ENCODE measurements at places on chromosomes 16 and 17.

GRCh38 chr16:48555155-48555554 is 54.8 kb downstream of the N4BP1 start:
- peak; percentile 44 for DNase-seq

GRCh38 chr17:60311936-60312335 is 80.0 kb downstream of the USP32 start:
- peak; percentile 49 for DNase-seq

DNA sequence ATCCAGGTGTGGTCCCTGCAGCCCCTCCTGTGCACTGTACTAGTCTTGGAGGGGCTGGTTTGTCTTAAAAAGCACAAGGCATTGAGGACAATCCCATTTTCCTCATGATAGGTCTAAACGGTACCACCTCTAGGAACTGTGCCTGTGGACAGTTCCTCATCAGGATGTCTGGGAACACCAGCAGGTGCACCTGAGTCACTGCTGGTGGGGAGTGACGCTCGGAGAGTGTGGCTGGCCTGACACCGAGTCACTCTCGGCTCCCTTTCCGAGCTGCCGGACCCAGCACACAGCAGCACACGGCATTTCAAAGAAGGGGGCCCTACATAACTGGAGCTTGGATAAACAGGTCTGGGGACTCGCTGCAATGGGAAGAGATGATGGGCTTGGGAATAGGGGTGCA is 25.6 kb downstream of the LRRC75A start:
- no peak for DNase-seq

DNA sequence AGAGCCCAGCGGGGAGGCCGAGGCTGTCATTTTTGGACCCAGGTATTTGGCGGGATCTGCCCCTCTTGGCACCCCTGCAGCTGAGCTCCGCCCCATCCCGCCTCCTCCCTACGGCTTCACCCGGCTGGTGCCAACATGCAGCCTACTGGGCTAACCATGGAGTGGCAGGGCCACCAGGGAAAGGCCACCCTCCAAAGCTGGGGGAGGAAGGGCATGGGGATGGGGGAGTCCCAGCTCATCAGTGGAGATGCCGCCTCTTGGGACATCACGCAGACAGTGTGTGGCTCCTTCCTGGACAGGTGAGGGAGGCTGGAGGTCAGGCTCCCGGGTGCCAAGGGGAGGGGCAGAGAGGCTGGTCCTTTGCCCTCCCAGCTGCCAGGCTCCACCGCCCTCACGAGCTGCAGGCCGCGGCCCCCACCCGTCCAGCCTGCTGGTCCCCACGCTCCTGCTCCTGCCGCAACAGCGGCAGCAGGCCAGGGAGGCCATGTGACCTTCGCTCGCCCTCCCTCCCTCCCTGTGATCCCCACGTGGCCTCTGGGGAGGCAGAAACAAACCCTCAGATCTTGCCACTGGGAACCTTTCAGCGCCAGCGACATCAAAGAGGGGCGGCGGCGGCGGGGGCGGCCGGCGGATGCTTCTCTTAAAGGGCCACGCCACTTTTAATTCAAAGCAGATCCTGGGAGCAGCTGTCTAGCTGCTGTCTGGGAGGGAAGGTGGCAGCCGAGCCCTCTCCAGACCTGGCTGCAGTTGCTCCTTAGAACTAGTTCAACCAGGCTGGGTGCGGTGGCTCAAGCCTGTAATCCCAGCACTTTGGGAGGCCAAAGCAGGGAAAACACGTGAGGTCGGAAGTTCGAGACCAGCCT is 6.8 kb upstream of the NOTUM start:
- DNase-seq, result peak; percentile 61

DNA sequence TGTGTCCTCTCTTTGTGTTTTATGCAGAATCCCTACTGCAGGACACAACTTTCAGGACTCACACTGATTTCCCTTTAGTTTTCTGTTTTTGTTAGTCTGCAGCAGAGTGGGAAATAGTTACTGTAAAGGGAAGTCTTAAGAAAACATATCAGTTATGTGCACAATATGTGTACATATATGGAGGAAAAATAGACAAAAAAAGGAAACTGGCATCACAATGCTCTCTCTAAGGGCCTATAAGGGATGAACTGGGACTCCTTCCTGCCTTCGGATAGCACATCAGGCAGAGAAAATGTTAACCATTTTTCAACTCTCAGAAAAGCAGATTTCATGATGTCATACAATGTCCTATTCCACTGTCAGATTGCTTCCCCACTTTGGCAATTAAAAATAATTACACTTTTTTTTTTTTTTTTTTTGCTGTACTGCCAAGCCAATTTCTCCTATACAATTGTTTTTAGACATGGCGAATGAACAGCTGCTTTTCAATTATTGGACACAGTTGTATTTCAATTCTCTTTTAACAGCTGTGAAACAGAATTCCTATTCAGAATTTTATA is 112.5 kb upstream of the KCNJ16 start:
- DNase-seq, result no peak

DNA sequence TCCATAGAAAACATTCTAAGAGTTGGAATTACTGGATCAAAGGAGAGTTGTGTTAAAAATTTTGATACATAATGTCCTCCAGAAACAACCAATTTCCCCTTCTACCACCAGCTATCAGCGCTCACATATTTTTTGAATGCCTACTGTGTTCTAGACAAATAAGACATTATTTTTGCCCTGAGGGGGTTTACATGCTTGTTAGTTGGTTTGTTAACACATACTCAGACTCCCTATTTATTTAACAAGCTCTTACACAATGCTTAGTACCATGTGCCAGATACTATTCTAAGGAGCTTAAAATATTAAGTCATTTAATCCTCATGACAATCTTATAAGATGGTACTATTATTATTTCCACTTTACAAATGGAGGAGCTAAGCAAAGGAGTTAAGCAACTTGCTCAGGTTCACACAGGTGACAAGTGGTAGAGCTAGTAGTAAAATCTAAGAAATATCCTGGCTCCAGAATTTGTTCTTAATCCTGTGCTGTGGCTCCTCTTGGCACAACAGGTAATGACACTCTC is 194.2 kb downstream of the UTP18 start:
- no peak for DNase-seq

GRCh38 chr16:19691161-19691711 is 26.8 kb downstream of the KNOP1 start:
- no peak for DNase-seq

GRCh38 chr17:13074026-13074425 is 56.2 kb upstream of the ELAC2 start:
- no peak for DNase-seq

DNA sequence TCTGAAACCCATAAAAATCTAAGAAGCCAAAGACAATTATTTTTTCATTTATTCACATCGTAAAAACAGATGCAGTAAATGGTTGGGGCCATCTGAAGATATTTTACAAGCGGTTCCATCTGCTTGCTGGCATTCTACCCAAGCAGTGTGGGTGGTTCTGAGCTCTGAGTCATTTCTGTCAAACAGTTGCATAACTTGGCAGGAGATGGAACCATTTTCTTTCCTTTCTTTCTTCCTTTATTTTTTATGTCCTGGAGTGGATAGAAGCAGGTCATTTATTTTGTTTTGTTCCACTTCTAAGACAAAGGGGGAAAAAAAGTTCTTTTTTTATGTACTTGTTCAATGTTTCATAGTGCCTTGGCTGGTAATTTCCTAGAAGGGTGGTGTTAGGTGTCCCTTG is 1151.9 kb upstream of the GOT2 start:
- DNase-seq, result peak; percentile 93

GRCh38 chr16:61296814-61297213 is 739.4 kb downstream of the CDH8 start:
- DNase-seq, result no peak

GRCh38 chr17:30942308-30943079 is 20.7 kb downstream of the ADAP2 start:
- peak; percentile 53 for DNase-seq

- DNase-seq, result no peak
Observed at GRCh38 chr17:40355123-40355803, 9.3 kb downstream of the GJD3 start.

GRCh38 chr16:24978370-24978914 is 36.7 kb downstream of the ARHGAP17 start:
- no peak for DNase-seq

GRCh38 chr17:76691379-76692191 is 19.2 kb downstream of the MXRA7 start:
- DNase-seq, result no peak

DNA sequence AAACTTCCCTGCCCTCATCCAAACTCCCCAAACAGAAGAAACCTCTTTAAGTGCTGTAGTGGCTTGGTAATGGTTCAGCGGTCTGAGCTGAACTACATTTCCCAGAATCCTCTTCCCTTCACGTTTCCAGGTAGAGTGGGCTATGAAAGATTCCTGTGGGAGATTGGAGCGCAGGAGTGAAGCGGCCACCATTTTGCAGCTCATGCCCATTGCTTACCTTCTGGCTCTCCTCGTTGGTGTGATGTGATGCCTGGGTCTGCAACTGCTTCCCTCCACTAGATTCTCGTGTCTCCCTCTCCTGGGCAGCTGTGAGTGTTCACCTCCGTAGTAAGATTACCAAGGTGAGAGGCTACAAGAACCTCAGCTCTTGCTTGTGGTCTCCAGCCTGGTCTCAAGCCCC is 82.1 kb downstream of the GPR139 start:
- no peak for DNase-seq

DNA sequence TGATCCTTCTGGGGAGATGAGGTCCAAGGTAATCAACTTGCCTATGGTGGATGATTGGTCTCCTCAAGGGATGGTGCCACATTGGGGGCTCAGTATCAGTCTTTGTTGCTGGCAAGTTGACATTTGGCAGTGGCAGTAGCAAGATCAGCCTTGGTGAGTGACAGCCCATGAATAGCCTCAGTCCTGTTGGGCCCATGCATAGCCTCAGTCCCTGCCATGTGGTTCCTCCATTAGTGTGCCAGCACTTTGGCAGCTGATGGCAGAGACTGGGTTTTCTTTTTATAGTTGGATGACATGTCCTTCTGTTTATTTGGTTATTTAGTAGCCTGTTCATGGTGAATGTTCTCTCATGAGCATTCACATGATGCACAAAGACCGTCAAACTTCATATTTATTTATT is 179.6 kb downstream of the CBLN1 start:
- DNase-seq, result no peak

DNA sequence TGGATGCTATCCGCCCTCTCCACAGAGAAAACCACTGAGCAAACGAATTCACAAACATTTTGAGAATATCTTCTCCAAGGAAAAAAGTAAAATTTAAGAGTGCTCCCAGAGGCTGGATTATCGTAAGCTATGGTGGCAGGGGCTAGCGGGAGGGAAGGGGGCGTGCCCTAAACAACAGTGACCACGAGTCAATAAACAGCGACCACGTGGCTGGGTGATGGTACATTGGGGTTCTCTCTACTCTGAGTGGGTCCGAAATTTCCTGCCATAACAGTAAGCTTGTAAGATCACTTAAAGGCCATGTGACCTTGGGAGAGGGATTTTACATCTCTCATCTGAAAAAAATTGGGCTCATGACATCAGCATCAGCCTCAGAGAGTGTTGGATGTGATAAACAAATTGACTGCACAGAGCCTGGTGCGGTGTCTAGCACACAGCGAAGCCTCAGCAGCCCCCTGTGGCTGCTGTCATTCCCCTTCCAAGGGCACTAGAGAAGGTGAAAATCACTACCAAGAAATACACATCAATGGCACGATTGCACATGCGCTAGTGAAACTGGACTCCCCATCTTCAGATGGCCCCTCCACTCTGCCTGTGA is 213.2 kb downstream of the XYLT1 start:
- DNase-seq, result no peak

GRCh38 chr16:85437166-85438052 is 175.7 kb upstream of the GSE1 start:
- peak; percentile 77 for DNase-seq

- no peak for DNase-seq
Observed at GRCh38 chr16:2585651-2586081, 47.8 kb downstream of the PDPK1 start.

DNA sequence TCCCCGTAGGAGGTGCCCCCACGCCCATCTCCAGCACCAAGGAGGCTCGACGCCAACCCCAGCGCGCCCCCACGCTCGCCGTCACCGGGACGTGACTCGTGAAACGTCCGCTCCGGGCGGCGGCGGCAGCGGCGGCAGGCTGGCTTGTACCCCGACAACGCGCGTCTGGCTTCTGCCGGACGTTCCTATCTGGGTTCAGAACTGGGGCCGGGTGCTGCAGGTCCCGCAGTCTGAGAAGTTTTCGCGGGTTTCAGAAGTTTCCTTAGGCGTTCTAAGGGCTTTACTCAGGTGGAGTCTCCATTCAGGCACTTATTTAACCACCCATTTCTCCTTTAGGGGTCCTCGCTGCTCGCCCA is 672 bp upstream of the ALKBH5 start:
- no peak for DNase-seq

- DNase-seq, result peak; percentile 66
Observed at GRCh38 chr16:4317532-4318450, 1.9 kb downstream of the GLIS2 start.

DNA sequence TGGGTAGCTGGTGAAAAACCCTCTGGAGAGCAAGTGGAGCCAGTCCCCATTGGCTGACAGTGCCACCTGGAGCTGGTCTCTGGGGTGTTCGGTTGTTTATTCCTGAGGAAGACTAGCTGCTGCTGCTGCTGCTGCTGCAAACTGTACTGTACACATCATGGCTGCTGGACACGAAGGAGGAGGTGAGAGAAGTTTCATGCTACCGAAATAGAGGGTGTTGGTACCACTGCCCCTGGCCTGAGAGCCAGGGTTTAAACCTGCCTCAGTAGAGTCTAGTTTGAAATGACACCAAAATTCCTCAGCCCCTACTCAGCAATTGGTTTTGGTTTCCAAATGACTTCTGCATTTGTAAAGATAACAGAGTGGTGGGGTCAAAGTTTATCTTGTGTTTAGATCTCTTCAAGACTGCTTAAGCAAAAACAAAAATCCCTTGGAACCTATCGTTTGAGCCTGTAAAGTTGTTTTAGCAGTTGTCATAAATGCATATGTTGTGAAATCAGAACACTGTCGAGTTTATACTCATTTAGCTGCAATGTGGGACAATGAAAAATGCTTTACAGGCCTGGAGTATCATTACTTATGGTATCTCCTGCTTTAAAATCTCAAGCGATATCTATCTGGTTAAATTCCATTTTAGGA is 40.8 kb downstream of the CYB5B start:
- peak; percentile 78 for DNase-seq

DNA sequence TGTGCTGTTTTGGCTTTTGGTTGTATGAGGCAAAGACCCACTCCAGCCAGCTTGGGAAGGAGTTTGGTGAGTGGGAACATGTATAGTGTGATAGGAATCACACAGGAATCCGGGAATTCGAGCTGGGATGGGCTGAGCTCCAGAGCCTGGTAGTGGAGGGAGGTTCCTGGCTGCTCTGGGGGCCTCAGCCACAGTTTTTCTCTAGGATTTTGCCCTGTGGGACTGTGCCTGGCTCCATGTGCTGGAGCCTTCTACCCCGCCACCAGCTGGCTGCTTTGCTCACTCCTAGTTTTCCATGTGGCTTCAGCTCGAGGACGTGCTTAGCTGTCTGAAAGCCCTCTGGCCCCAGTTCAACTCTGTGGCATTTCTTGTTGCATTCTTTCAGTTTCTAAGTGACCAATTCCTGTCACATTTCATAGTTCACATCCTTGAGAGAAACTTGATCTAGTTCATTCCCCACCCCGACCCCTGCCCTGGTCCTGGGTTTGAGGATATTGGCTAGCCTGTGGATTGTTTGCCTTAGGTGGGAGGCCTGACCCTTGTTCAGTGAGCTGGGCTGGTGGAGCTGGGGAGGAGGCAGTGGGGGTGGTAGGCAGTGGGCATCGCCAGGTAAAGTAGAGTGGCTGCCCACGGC is 5.0 kb downstream of the SEC14L1 start:
- peak; percentile 86 for DNase-seq

- DNase-seq, result no peak
Observed at GRCh38 chr17:34367486-34368195, 4.6 kb upstream of the CCL1 start.
